ENCODE measurements at places on chromosomes 4 and X.

- peak; percentile 36 for DNase-seq
Measured at GRCh38 chr4:148315049-148315448, 127.2 kb downstream of the NR3C2 start.

DNA sequence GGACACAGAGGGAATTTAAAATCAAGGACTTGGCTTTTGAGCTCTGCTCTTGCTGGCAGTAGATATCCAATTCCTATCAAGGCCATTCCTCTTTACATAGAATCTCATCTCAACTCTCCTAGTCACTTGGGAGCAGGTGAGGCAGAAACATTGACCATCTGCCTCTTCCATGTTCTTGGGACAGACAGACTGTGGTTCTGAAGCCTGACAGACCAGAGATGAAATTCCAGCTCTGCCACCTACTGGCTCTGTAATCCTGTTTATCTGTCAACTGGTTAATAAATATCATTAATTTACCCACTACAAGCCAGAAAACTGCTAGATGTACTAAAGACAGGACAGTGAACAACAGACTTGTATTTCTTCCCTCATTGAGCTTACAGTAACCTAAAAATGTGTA, 300.8 kb downstream of the ADGRL3 start:
- DNase-seq, result no peak

GRCh38 chrX:2618516-2618915, 72.6 kb upstream of the CD99 start:
- no peak for DNase-seq

- DNase-seq, result no peak
Measured at GRCh38 chrX:33434256-33435092, 223.1 kb upstream of the DMD start.

GRCh38 chr4:165381821-165382373, 3.1 kb downstream of the CPE start:
- DNase-seq, result no peak

- DNase-seq, result no peak
Measured at GRCh38 chr4:15003401-15003890, 1.2 kb downstream of the CPEB2 start.

- DNase-seq, result peak; percentile 20
Measured at GRCh38 chr4:151807220-151807619, 46.4 kb upstream of the GATB start.

GRCh38 chrX:49214996-49215526, 15.1 kb upstream of the SYP start:
- no peak for DNase-seq

DNA sequence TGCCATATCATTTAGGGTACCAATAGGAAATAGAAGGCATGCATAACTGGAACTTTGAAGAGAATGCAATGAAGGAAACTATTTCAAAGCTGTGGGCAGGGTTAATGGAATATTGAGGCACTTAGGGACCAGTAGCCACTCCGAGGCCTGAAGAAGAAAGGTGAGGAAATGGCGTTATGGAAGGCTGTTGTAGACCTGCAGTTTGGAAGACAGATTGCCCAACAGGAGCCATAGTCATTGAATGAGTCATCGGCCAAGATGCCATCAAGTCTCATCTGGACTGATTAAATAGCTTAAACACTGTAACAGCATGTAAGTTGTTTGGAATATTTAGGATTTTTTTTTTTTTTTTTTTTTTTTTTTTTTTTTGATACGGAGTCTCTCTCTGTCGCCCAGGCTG, 11.6 kb downstream of the CXCL13 start:
- no peak for DNase-seq

GRCh38 chr4:122107680-122108079, 44.5 kb upstream of the BLTP1 start:
- no peak for DNase-seq

DNA sequence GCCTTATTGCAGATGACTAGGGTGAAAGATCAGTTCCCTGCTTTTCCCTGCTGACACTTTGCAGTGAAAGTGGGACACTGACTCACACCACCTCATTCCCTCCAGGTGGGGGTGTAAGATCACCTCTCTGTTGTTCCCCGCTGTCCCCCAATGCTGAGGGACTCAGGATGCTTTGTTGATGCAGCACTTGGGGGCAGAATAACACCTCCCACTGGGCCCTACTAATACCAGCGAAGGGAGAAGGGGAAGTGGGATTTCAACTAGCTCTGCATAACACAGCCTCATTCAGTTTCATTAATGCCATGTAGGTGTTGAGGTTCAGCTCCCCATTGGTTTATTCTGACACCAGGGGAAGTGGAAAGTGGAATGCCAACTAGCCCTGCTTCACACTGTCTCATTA, 43.6 kb upstream of the IL1RAPL2 start:
- DNase-seq, result no peak

GRCh38 chrX:134669378-134670098, 11.3 kb upstream of the PLAC1 start:
- DNase-seq, result peak; percentile 88

DNA sequence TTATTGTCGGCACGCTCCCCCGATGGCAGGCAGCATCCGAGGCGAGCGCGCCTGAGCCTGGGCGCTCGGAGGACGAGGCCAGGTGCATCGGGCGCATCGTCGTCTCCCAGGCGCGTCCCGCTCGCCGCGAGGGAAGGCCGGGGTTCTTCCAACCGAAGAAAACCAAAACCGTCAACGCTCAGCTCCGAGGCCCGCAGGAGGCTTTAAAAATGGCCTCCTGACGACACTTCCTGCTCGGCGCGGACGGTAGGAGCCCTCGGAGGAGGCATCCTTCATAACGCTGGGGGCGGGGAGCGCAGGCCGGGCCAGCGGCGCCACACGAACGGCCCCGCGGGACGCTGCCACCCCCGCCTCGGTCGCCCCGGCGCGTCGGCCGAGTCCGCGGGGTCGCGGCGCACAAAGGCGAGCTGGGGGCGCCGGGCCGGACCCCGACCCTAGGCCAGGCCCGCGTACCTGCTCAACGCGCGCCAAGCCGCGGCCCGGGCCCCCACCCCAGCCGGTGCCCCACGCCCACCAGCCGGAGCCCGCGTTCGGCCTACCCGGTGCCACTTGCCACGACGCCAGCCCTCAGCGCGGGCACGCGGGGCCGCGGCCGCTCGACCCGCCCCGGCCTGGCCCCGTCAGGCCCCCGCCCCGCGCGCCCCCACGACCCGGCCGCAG, 501 bp downstream of the ZNF518B start:
- DNase-seq, result no peak

- no peak for DNase-seq
Measured at GRCh38 chr4:159280442-159281172, 177.7 kb downstream of the RAPGEF2 start.

- DNase-seq, result no peak
Measured at GRCh38 chr4:122356317-122356808, 22.4 kb upstream of the ADAD1 start.

DNA sequence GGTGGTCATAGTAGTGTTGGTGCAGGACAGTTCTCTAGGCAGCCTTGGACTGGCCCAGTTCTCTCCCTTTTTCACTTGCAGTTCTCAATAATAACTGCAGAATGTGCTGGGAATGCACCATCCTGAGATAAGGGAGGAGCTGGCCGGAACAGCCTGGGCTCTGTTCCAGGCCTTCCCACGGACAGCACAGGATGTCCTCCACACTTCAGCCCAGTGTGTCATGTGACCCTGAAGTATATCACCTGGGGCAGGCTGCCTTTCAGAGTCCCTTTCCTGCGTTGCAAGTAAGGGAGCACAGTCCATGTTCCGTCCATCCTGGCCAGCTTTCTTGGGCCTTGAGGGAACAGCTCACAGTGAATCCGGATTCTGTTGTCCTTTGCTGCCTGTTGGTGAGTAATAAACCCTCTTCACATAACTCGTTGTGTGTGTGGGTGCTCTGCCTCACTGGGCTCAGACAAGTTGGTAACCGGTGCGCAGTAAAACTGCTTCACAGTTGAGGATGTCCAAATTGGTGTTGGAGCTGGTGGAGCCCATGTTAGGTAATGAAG, 32.3 kb upstream of the BBS12 start:
- no peak for DNase-seq

DNA sequence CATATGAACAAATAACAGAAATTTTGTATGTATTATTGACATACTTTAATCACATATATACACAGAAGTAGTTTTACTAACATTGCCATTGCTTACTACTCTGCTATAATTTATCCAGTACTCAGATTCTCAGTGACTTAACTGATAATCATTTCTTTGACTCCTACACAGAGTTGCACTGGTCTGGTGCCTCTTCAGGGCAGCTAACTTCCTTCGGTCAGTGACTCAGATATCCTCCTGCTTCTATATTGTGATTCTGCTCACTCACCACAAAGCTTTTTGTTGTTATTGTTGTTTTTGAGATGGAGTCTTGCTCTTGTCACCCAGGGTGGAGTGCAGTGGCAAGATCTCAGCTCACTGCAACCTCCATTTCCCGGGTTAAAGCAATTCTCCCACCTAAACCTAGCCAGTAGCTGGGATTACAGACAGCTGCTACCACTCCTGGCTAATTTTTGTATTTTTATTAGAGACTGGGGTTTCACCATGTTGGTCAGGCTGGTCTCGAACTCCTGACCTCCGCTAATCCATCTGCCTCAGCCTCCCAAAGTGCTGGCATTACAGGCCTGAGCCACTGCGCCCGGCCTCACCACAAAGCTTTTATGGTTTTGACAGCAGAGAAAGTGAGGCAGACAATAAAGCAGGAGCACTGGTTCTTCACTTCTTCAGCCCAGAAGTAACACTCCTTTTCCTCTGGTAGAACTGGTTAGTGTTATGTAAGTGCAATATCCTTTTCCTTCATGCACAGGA, 499.3 kb downstream of the EPHA5 start:
- DNase-seq, result no peak

DNA sequence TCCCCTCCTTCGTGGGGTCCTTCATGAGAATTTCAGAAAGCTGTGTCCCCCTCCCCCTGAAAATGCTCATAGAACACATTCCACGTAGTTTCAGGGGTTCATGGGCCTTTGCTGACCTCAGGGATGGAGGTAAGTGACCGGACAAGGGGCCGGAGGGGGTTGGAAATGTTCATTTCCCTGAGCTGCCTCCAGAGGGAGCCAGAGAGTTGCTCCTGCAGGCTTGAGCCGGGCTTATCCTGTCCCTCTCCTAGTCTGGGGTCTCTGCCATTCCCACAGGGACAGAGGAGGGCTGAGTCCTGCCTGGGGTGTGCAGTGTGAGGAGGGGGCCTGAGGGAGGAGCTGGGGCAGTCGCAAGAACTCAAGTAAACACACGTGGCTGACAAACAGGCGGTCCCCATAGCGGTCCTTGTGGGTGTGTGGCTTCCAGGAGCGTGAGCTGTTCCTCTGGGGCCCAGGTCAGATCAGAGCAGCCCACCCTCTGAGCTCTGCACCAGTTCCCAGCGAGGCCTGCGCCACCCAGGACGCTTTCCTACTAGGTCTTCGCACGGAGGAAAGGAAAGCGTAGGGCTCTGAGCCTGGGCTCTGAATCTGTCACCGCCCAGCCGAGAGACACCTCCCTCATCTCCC, 62.5 kb downstream of the WFS1 start:
- DNase-seq, result no peak

- no peak for DNase-seq
Measured at GRCh38 chrX:91414713-91415112, 19.9 kb upstream of the PABPC5 start.

DNA sequence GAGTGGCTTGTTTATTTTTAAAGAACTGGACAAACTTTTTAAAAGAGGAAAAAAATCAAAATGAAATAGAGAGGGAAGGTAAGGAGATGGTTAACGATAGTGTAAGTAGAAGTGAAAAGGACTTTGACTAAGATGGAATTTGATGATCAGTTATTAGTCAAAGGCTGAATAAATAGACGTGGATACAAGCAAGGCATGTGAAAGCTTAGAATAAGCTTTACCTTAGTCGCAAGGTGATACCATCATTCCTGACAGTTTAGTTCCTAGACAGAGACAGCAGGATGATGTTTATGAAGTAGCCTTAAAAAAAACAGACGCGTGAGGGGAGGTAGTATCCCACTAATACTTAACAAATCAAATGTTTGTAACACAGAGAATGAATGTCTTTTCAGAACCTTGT, 97.3 kb downstream of the PALLD start:
- no peak for DNase-seq

DNA sequence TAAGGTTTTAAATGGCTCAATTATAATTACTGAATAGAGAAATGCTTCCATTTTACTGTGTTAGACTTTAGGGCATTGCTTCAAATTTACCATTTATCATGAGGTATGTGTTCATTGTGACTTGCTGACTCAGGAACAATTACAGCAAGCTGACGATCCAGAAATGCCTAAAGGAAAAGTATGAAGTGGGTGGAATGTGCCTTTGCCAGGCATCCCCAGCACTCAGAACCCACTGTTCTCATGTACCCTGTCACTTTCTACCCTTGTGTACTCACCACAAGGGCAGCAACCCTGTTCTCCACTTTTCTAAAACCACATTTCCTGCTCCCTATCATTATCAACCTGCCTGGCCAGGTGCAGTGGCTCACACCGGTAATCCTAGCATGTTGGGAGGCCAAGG, 41.5 kb downstream of the QRFPR start:
- no peak for DNase-seq

DNA sequence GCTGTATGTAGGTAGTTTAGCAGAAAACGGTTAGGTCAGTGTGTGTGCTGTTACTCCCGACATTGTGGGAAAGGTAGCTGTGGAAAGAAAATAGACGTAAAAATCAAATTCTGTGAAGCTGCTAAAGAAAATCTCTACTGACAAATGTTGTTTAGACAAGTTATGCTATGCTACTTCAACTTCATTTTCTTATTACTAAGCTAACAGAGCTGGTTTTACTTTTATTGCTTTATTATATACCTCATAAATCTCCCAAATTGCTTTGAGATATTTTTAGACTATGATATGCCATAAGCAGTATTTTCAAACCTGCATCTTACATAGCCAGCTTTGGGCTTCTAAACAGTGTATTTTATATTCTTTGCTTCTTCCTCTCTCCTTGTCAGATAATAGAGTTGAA, 108.2 kb upstream of the PACRGL start:
- no peak for DNase-seq

DNA sequence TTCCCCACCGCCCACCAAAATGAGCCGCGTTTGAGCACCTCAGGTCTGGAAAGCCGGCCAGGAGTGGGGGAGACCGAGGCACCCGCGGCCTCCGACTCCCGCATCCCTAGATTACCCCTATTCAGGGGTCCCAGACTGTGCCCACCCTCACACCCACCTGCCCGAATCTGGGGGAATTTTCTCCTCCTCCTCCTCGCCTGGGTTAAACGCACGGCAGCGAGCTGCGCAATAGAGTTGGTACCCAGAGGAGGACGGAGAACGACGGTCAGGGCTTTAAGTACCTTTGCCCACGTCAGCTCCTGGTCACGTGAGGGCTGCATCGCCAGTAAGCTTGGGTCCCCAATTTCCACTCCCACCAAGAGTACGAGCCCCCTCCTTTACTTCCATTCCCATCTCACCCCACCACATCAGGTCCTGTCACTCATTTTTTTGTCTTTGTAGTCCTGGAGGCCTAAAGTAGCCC, at the start of gene ARMCX2:
Gene ARMCX2, minus strand, starts transcription at position 250 of the 463 bp plus-strand sequence. CDS start 2,262 bp downstream, outside the sequence.
- DNase-seq, result no peak

GRCh38 chr4:98784947-98785706, 126.7 kb upstream of the TSPAN5 start:
- no peak for DNase-seq

- DNase-seq, result no peak
Measured at GRCh38 chr4:10944321-10944720, 259.8 kb upstream of the CLNK start.

Measured in HS-27A (cell line).